Naive thymus-derived CD4-positive, alpha-beta T cell (primary cell): ENCODE measurements at places on chromosomes 6 and 20. TPM values are rescaled to one million over a fixed set of nuclear protein-coding genes. Genes with fewer than 3 reads are reported as not detected.

DNA sequence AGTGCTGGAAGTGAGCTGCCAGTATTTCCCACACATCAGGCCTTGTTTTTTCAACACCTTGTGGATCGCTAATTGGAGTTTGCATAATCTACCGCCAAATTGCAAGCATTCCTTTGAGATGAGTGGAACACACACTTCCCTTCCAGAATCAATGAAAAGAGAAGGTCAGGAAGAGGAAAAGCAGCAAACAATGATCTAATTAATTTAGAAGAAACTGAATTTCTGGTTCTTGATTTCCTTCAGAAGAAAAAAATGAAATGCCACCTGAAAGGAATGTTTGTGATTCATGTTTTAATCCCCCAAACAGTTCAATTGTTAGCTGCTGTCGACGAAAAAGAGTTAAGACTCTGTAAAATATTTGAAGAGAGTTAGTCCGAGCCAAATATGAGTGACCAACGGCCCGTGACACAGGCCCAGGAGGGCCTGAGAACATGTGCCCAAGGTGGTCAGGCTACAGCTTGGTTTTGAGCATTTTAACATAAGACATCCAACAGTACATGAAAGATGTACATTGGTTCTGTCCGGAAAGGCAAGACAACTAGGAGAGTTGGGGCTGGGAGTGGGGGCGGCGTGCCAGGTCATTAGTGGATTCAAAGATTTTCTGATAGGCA, 182.3 kb downstream of the MTFR2 start:
- H3K27me3 ChIP-seq: no peaks in the 10 kb centered on the region
- H3K4me3 ChIP-seq: no peak overlapping the region
- H3K27ac ChIP-seq: no peak overlapping the region

DNA sequence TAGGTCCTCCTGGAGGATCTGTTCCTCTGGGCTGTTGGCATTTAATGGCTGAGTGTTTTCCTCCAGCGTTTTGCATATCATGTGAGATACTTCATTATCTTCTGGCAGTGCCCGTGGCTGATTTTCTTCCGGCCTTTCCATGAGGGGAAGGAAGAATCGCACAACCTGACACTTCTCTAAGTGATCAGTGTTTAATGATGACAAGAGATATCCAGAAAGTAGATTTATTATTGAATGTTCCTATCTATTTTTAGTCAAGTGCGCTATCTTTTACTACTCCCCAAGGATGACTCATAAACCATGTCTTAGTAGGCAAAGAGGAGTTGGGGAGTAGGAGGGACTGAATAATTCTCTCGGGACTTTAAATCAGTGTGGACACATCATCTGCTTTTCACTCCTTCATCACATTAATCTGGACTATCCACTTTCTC, 149.7 kb downstream of the PLCB4 start:
- no peaks in the 10 kb centered on the region for H3K27me3 ChIP-seq
- no peak overlapping the region for H3K4me3 ChIP-seq
- H3K4me1 ChIP-seq: no peaks in the 10 kb centered on the region
- DNase-seq: no peak
- H3K36me3 ChIP-seq: no peaks in the 10 kb centered on the region
- H3K27ac ChIP-seq: no peak overlapping the region

- no peaks in the 10 kb centered on the region for H3K36me3 ChIP-seq
- DNase-seq: no peak
- no peaks in the 10 kb centered on the region for H3K27me3 ChIP-seq
- H3K27ac ChIP-seq: no peak overlapping the region
- no peak overlapping the region for H3K4me3 ChIP-seq
These were observed 375.7 kb downstream of the MMUT start for GRCh38 chr6:49087369-49087768.

- no peaks in the 10 kb centered on the region for H3K27me3 ChIP-seq
- DNase-seq: no peak
- no peak overlapping the region for H3K27ac ChIP-seq
- H3K4me1 ChIP-seq: no peaks in the 10 kb centered on the region
- no peak overlapping the region for H3K4me3 ChIP-seq
These were observed 106.0 kb downstream of the PRIM2 start for GRCh38 chr6:57423468-57423867.

Gene SMOC2
- not detected for total RNA-seq

DNA sequence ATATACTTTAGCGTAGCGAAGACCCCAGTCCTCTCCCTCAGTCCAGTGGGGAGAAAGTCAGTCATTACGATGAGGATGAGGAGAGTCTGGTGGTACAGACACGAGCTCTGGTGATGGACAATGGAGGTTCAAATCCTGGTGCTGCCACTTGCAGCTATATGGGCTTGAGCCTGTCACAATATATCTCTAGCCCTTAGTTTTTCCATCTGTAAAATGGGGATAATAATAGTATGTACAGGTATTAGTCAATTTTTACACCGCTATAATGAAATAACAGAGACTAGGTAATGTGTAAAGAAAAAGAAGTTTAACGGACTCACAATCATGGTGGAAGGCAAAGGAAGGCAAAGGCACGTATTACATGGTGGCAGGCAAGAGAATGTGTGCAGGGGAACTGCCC, 237.9 kb downstream of the BCAS1 start:
- H3K27me3 ChIP-seq: no peaks in the 10 kb centered on the region
- H3K36me3 ChIP-seq: no peaks in the 10 kb centered on the region
- no peak overlapping the region for H3K27ac ChIP-seq
- H3K4me3 ChIP-seq: no peak overlapping the region
- no peak for DNase-seq

DNA sequence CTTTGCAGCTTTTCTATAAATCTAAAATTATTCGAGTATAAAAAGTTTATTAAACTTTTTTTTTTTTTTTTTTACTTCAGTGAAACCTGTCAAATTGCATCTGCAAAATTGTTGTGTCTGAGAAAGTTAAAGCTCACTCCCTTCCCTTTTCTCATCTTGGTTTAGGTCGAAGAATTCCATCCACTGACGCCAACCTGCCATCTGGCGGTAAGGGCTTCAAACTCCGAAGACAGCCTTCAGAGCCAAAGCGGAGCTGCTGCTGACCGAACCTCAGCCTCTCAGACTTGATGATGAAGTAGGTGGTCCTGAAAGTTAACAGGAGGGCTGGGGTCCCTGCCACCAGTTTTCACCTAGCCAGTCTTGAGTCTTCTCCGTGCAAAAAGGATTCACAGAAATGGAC, 29.6 kb upstream of the VAPB start:
- no peak overlapping the region for H3K27ac ChIP-seq
- H3K27me3 ChIP-seq: no peaks in the 10 kb centered on the region
- H3K4me3 ChIP-seq: no peak overlapping the region
- no peak for DNase-seq

Gene TSHZ2
- 18.7 and 21.0 TPM in 2 replicates for total RNA-seq

Gene GPSM3
- total RNA-seq: 271 and 275 TPM in 2 replicates

DNA sequence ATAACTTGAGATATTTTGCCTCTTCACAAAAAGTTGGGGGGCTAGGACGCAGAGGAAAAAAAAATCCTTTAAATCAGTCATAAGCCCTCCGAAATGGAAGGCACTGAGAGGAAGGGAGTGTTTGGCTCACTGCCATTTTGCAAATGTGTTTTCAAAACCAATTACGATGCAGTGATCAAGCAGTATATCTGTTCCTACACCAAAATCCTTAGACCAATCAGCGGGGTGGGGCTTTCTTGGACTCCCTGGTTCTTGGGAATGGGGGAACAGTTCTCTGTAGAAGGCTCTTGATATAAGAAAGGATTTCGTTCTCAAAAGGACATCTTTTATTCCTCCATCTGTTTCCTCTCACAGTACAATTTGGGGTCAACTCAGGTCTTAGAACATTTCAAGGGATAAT, 478.6 kb upstream of the JARID2 start:
- no peak overlapping the region for H3K4me3 ChIP-seq
- no peak overlapping the region for H3K27ac ChIP-seq
- no peak for DNase-seq
- no peaks in the 10 kb centered on the region for H3K4me1 ChIP-seq

GRCh38 chr6:28953039-28953584, 29.3 kb upstream of the TRIM27 start:
- H3K36me3 ChIP-seq: no peaks in the 10 kb centered on the region
- H3K27me3 ChIP-seq: no peaks in the 10 kb centered on the region
- H3K4me3 ChIP-seq: peak overlapping the region; percentile 58
- peaks cover 7% of the 10 kb centered on the region for H3K4me1 ChIP-seq

Gene SLC22A1
- 1.2 TPM for total RNA-seq

DNA sequence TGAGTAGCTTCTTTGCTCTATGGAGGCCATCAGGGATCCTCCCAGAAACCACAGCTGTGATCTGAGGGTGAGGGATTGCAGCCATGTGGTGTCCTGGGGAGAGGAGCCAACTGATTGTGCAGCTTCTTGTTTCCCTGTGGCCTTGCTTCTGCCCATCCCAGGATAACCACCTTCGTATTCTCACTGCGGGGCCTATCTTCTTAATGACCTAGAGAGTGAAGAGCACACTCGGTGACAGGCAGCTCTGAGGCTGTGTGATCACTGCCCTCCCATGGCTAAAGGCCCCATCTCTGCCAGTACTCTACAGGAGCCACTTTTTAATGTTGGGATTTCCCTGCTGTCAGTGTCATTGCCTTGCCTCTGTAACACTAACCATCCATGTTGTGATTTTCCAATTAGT, 5.3 kb upstream of the RAET1L start:
- DNase-seq: no peak
- H3K27me3 ChIP-seq: peaks cover 3% of the 10 kb centered on the region
- H3K36me3 ChIP-seq: no peaks in the 10 kb centered on the region
